Stimulated activated CD8-positive, alpha-beta memory T cell treated with anti-CD3 and anti-CD28 coated beads, Interleukin-7, amount 100 ng/mL, for 4 hours (primary cell): ENCODE measurements at places on chromosomes 3 and 15.

GRCh38 chr15:46344915-46345314 lies 710.1 kb downstream of the SQOR start:
- DNase-seq = no peak

- DNase-seq = no peak
Measured at GRCh38 chr15:56042031-56042430, 48.6 kb upstream of the NEDD4 start.

- no peak for DNase-seq
Measured at GRCh38 chr3:10379961-10380360, 59.0 kb upstream of the SEC13 start.

DNA sequence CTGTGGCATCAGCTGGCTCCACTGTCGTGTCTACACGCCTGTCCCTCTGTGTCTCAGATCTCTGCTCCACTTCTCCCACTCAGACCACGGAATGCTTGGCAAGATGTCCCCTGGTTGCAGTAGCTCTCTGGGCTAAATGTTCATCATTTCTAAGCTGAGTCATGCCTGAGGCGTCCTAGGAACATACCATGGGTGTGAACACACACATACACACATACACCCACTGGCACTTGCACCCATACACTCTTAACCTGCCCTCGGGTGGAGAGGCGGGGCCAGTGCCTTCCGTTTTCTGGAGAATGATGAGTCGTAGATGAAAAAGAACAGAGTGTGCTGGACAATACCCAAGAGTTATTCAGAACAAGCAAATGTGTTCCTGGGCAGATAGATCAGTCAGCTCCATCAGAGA lies 72.4 kb downstream of the SENP2 start:
- no peak for DNase-seq

- no peak for DNase-seq
Measured at GRCh38 chr15:64095431-64095794, 369 bp upstream of the SNX1 start.

GRCh38 chr15:39232512-39232911 lies 348.4 kb upstream of the THBS1 start:
- no peak for DNase-seq

DNA sequence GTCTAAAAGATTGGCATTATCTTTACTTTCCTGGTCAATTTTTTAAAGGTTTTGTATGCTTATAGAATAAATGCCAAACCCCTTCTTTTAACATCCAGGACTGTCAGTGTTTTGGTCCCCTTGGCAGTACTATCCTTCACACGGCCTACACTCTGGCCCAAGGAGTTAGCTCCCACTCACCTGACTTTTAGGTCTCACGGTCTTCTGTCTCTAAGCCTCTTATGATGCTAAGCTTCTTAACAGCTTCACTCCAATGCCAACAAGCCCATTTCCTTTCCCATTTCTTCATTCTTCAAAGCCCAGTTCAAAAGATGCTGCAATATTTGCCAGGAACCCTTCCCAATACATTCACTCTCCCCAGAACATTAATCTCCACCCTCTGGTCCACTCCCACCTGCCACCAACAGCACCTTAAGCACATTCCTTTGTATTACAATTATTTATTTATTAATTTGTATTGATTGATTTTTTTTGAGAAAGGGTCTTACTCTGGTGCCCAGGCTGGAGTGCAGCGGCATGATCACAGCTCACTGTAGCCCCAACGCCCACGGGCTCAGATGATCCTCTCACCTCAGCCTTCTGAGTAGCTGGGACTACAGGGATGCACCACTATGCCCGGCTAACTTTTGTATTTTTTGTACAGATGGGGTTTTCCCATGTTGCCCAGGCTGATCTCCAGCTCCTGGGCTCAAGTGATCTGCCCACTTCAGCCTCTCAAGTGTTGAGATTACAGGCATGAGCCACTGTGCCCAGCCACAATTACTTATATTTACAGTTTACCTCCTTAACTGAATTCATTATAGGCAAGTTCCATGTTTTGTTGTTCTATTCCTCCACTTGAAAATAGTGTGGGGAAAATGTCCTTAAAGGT lies 27.8 kb downstream of the IFT80 start:
- DNase-seq = no peak

DNA sequence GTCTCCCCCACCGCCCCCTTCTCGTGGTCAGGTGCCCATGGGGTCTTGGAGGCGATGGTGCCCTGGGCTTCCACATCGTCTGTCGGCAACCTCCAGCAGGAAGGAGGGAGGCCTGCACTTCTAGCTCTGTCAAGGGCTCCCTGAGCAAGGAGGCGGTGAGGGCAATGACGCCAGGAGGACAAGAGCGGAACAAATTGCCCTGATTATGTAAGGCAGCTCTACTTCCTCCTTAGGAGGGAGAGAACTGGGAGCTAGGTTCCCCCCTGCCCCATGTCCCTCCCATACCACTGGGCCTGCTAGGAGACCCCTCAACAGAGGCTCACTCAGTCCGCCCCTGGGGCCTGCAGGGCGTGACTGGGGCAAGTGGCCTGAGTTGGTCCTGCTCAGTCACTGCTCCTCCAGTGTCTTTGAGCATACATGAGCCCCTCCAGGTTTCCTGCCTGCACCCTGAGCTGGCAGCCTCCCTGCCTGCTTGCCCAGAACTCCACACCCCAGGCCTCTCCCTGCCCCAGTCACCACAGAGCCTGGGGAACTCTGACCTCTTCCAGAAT lies 56.1 kb downstream of the CACNA2D2 start:
- DNase-seq = no peak

- no peak for DNase-seq
Measured at GRCh38 chr3:150757768-150758167, 5.2 kb downstream of the SIAH2 start.

- DNase-seq = no peak
Measured at GRCh38 chr3:162041622-162042021, 545.0 kb downstream of the OTOL1 start.

GRCh38 chr3:136637176-136637575 lies 115.0 kb downstream of the STAG1 start:
- DNase-seq = no peak

DNA sequence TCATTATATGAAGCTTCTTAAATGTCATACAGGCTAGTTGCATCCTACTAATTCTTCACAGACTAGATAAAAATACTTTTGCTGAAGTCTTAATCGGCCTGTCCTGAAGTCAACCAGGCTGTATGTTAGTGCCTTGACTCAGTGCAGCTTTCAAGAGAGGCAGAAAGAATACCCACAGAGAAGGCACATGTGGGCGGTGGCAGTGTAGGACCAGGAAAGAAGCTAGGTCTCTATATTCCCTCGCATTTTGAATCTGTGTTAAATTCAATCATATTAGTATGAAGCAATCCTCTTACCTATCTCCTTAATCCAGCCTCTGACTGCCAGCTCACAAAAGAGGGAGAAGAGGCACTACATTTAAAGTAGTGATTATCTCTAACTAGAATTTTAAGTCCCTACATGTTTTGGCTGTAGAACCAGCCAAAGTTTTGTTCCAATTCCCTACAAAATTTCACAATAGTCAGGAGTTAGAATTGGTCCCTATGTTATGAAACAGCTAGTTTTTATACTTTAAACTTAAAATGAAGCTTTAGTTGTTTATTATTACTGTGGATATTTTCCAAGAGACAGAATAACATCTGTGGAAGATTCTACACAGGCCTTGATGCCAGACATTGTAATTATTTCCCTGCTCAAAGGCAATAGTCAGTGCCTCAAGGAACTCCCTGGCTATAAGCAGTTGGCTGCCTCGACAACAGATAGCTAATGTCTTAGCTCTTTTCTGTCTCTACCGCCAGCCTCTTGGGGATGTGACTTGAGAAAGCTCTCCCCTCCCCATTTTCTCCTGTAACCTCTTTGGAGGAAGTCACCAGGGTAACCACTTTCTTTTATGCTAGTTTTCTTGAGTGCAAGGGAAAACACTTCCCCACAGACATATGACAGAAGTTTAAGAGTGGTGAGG lies 31.9 kb downstream of the CRTC3 start:
- no peak for DNase-seq

- DNase-seq = no peak
Measured at GRCh38 chr3:133280586-133280985, 119.3 kb upstream of the BFSP2 start.

GRCh38 chr3:127677541-127678314 lies 5.0 kb downstream of the ABTB1 start:
- DNase-seq = no peak

- no peak for DNase-seq
Measured at GRCh38 chr3:145739926-145740325, 421.1 kb downstream of the PLOD2 start.

DNA sequence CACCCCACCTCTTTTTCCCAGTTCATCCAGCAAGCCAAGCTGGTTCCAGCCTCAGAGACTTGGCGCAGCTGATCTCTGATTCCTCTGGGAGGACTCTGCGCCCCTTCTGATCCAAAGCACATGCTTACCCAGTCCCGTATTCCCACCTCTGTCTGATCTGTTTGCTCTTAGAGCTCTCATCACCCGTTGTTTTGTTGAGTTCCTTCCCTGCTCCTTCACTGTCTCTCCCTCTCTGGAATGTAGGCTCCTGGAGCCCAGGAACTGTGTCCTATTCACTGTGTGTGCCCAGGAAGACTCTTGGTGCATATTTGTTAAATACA lies 1.3 kb upstream of the ZXDC start:
- DNase-seq = no peak

DNA sequence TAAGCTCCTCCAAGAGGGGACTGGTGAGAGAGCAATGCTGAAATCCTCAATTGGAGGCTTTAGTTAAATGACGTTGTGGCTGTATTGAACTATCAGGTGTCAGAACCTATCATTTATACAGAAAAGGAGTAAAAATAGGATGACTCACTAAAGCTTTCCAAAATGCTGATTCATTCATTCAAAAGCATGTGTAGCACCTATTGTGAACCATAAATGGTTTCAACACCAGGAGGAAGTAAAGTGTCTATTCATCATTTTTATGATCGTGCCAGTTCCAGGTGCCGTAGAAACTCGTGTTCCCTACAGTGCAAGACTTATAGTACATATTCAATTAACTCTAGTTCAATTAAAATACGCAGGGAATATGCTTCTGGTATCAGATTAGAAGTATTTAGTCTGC lies 66.5 kb upstream of the ARRDC4 start:
- no peak for DNase-seq

- no peak for DNase-seq
Measured at GRCh38 chr3:185071287-185071800, 81.5 kb downstream of the C3orf70 start.

DNA sequence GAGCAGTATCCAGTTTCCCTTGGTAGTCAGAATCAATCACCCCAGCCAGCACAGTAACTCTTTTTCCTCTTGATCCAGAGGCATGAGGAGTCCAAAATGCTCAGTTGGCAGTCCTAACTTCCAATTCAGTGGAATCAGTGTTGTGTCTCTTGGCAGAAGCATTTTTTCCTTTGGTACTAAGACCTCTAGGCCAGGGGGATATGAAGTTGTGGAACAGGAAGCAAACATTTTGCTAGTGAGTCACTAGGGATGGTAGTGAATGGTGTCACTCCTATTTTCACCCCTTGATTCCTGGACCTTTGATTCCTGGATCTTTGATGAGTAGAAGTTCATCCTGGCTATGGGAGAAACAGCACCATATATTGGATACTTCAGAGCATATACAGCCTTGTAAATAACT lies 70.5 kb upstream of the ALDH1A3 start:
- no peak for DNase-seq

DNA sequence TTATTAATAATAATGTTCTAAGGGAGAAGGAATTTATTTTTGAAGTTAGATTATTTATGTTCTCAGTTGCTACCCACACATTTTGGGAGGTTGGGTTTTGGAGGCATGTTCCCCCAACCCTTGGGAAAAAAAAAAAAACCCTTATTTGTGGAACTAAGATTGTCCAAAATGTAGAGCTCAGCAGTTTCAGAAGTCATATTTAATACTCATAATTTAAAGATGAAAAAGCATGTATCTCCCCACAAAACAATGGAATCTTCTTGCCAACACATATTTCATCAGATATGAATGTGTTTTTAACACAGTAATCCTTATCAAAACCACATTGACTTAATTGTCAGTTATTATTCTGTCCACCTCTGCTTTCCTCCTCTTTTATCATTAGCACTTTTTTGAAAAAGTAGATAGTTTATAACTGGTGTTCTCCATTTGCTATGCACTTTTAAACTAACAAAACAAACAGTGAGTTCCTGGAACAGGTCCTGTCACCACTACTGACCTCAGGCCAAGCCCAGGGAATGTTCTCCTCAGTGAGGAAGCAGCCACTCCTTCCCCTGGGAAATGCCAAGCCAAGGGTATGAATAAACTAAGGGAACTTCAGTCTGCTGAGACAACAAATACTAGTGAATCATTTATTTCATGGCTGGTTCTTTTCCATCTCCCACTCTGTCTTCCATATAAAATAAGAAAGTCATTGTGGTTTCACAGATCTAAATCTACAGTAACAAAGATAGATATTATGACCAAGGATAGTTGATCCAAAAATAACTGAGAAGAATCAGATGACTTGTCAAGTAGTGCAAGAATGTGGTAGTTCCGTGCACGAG lies 414.4 kb upstream of the ALCAM start:
- no peak for DNase-seq

DNA sequence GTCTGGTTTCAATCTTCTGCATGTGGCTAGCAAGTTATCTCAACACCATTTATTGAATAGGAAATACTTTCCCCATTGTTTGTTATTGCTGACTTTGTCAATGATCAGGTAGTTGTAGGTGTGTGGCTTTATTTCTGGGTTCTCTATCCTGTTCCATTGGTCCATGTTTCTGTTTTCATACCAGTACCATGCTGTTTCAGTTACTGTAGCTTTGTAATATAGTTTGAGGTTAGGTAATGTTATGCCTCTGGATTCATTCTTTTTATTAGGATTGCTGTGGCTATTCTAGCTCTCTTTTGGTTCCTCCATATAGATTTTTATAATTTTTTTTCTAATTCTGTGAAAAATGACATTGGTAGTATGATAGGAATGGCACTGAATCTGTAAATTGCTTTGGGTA lies 58.3 kb downstream of the LRRC49 start:
- DNase-seq = no peak

DNA sequence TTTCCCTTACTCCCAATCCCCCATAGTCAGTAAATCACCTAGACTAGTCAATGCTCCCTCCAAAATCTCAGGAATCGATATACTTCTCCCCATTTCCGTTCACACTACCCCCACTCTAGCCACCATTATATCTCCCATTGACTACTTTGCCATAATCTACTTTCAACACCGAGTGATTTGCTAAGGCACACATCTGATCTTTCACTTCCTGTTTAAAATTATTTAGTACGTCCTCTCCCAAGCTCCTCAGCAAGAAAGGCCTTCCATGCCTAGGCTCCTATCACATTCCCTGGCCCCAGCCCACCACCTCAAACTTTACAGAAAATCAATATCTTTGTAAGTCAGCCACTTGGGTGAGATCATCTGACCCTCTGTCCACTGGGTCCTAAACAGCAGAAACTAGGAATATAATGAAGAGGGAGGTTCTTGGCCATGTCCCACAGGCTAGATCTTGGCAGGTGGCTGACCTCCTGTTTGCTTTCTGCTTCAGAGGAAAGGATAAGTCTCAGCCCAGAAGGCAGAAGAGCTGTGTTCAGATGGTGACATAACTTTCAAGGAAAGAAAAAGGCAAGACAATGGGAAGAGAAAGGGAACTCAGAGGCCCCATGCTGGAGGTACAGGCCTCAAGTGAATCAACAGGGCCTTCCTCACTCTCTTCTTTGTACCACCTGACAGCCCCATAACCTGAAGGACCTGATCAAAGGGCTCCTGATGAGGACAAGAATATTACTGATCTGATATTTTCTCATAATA lies 103.0 kb downstream of the RPL22L1 start:
- DNase-seq = no peak
